ENCODE measurements at places on chromosomes 6 and 20.

DNA sequence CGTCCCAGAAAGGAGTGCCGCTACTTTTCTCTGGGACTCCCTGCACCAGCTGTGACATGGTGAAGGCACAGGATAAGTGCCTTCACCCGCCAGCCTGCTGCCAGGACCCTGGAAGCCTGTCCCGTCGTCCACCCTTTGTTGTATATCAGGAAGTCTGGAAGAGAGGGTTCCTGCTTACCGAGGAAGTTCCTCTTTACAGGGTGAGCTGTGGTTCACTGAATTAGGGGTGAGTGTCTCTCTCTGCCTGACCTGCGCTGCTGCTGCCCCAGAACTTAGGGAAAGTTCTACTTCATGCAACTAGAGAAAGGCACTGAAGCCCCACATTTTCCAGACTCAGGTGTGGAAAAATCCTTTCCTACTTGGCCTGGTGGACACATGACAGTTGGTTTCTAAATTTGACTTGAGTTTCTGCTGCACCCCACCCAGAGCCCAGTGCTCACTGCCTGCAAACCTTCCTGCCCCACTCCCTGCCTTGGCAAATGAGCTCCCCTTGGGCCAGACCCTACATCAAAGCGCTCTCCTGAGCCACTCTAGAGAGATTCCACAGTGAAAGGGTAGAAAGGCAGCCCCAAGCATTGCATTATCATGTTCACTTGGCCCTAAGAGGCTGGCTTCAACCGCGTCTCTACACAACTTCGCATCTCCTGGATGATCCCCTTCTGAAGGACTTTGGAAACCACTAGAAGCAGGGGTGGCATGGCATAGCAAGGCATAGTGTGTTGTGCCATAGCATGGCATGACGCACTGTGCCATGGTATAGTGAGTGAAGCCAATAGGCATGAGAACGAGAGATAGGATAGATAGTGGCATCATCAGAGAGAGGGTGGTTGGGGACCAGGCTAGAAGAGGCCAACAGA, 215.8 kb upstream of the CDYL start:
- DNase-seq = no peak

GRCh38 chr6:160791981-160792418, 90.0 kb downstream of the PLG start:
- no peak for DNase-seq

DNA sequence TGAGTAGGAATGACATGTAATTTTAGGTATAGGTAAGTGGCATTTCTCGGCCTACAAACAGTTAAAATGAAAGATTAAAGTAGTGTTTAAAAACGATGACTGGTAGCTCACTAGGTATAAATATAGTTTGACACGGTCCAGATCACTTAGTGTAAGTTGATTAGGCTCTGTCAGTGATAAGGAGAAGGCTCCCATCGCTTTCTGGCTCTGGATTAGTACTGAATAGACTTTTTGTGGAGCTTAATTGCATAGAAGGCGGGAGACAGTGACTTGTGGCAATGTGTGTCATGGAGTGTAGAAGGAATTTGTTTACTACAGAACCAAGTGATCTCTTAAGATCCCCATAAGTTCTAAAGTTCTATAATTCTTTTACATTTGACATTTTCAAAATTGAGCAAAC, 6.7 kb downstream of the PYGB start:
- DNase-seq = no peak

DNA sequence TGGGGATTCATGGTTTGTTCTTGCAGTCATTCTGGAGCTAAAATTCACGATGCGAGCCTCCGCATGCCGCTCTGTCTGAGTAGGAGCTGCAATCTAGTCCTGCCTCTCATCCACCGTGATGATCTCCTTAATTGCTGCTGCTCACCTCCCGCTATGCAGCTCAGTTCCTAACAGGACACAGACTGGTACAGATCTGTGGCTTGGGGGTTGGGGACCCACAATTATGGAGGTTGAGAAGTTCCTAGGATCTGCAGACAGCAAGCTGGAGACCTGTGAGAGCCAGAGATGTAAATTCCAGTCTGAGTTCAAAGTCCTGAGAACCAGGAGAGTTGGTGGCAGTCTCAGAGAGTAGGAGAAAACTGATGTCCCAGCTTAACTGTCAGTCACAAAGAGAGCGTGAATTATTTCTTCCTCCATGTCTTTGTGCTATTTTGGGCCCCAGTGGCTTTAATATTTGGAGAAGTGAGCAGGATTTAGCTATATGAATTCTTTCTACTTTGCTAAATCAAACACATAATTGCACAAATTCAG, 378.7 kb upstream of the MAN1A1 start:
- DNase-seq = no peak

DNA sequence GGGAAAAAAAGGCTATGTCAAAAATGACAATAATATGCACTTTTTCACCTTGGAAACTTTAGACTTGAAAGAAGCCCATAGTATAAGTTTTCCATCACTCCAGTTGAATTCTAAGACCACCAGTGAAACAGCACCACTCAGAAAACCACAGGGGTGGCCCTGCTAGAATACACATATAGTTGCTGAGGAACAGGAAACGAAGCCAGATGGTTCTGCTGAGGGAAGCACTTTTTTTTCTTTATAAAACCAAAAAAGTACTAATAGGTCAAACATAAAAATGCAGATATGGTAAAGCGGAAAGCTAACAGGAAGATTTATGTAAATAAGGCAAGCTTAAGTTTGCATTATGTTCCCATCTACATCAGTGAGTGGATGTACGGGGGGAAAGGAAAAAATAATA, 303.9 kb downstream of the FOXC1 start:
- no peak for DNase-seq

DNA sequence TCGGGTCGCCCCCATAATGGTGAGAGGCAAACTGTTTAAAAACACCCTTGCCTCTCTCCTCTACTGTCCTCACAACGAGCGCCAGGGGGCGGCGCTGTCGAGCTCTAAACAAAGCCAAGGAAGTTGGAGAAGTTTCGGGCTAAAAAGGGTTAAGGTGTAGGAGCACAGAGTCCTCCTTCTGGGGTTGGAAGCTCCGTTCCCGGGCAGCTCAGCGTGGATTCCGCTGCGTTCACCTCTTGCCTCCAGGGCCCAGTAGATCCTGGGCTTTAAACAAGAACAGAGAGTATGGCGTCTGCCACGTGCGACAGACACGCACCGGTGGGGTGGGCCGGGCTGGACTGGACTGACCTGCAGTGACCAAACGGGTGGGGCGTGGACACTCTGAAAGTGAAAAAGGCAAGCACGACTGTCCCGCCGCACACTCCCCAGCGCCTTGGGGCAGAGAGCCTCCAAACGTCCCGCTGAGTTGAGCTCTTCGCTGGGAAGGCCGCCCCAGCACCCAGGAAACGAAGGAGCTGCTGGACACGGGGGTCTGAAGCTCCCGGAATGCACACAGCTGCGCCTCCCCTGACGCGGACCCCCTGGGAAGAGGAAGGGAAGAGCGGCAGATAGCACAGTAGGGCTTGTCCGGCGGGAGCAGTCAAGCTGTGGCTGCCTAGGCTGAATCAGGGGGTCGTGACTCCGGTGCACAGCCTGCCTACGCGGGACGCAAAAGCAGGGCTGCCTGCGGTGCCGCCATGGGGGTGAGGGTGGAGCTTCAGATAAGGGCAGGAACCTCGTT, 1.6 kb upstream of the THBD start:
- DNase-seq = no peak

DNA sequence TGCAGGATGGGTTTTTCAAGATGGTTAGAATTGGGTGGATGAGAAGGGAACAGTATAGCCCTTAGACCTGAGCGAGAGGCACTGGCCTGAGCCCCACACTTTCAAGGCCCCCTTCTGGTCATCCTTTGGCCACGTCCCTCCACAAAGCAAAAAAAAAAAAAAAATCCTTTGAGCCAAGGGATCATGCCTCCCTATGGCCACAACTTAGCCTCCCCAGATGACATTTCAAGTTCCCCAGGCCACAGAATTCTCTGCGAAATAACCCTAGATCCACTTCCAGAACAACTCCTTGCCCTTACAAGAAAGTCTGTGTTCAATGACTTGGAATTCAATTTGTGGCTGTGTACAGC, 30.4 kb downstream of the ELOVL2 start:
- DNase-seq = no peak

GRCh38 chr6:134168590-134169208, 116.3 kb upstream of the SLC2A12 start:
- DNase-seq = no peak

DNA sequence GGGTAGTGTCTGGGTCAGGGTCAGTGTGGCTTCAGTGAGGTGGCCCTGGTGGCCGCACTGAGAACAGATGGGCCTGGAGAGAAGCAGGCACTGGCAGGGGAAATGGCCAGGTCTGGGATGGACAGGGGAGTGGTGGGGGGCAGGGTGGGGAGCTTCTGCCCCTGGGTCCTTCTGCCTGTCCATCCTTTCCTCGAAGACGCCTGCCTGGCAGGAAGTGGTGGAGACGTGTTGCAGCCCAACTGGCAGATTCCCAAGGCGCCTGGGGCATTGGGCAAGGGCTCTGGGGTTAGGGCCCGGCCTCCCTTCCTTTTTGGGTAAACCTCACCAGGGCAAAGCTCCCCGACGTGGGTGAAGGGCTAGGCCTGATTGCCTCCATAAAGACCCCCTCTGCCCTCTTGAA, 10.4 kb downstream of the SRC start:
- DNase-seq = no peak

DNA sequence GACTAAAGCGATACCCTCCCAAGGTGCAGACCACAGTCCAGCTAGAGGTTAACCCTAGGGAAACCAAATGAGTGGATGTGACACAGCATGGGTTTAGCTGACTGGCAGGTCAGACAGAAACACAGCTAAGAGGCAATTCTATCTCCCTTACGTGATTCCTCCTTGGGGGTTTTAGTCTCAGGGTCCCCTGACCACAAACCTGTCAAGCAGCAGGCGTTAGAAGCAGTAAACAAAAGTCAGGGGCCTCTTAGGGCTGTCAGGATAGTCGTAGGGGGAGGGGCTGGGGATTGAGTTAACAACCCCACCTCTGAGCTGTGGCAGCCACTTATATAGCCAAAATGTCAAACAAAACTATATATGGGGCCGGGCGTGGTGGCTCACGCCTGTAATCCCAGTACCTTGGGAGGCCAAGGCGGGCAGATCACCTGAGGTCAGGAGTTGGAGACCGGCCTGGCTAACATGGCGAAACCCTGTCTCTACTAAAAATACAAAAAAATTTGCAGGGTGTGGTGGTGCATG, 13.6 kb downstream of the KCNK5 start:
- no peak for DNase-seq

- DNase-seq = no peak
Observed at GRCh38 chr6:28282926-28283325, 1.6 kb downstream of the PGBD1 start.

- no peak for DNase-seq
Observed at GRCh38 chr20:60233018-60233630, 274.9 kb downstream of the CDH26 start.

GRCh38 chr6:149114167-149114566, 203.3 kb upstream of the TAB2 start:
- no peak for DNase-seq

DNA sequence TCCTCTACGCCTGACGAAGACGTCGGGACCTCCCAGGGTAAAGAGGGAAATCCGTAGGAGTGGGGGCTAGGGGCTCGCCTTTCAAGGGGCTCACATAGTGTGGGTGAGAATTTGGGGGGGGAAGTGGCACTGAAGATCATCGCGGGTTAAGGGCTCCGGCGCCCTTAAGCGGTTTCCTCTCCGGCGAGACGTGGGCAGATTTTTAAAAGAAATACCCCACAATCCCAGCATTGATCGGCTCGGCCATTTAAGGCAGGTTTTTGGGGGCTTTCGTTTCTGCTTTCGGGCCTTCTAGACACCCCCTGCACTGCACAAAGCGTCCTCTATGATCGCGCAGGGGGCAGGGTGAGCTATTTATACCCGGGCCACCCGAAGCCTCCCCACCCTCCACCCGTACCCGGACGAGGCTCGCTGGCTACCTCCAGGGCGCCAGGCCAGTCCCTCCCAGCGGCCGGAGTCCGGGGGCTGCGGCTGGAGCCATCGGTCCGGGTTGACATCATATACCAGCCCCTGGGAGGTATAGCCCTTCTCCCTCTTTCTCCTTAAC, 1.2 kb downstream of the NKX2-2 start:
- DNase-seq = no peak

GRCh38 chr20:20755674-20756319, 43.4 kb upstream of the RALGAPA2 start:
- no peak for DNase-seq

DNA sequence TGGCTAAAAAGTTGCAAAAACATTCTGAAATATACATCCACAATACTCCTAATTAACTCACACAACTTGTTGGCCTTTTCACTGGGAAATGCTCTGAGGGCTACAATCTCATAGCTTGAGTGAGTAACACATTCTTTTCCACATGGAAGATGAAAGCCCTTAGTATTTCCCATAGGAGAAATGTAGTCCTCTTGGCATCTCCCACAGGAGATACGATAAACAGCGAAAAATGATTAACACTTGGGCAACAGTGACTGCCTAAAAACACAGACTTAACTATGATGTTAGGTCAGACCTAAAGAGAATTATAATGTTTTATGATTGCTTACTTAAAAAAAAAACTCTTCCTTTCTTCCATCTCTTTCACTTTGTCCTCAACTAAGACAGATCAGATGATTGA, 9.0 kb downstream of the MYLK4 start:
- no peak for DNase-seq

DNA sequence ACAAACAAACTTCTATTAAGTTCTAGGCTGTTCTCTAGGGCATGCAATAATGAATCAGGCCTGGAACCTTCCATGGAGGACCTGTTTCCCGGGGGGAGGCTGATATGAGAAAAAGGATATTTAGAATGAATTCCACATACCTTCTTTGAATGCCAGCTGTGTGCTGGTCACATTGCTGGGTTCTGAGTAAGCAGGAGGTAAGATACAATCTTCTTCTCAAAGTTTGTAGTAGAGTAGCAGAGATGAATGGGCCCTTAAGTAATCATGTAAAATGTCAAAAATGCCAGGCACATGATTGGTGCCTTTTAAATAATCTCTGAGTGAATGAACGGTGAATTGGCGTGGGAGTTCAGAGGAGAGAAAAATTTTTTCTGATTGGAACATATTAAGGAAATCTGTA, 47.4 kb downstream of the TGM2 start:
- DNase-seq = no peak

DNA sequence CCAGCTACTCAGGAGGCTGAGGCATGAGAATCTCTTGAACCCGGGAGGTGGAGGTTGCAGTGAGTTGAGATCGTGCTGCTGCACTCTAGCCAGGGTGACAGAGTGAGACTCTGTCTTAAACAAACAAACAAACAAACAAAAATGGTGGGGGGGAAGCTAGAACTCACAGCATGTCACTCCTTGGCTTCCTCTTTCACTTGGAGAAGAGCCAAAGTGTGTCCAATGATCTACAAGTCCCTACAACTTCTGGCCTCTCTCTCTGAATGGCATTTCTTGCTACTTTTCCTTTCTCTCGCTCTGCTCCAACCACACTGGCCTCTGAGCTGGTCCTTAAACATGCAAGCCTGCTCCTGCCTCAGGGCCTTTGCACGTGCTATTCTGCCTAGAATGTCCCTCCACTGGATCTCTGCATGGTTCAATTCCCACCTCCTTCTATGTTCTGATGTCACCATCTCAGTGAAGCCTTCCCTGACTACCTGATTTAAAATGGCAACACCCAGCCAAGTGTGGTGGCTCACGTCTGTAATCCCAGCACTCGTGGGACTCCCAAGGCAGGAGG, 8.1 kb downstream of the TLDC2 start:
- DNase-seq = no peak
